Fibroblast of skin of right quadriceps (primary cell): ENCODE measurements at places on chromosomes 5 and 9.

GRCh38 chr9:78707080-78707479 lies 410.2 kb downstream of the PSAT1 start:
- no peak for DNase-seq

GRCh38 chr9:77449240-77450084 lies 198.7 kb downstream of the GNA14 start:
- peak; percentile 73 for DNase-seq

- DNase-seq, result no peak
Observed at GRCh38 chr5:141733198-141733597, 51.2 kb upstream of the ARAP3 start.

DNA sequence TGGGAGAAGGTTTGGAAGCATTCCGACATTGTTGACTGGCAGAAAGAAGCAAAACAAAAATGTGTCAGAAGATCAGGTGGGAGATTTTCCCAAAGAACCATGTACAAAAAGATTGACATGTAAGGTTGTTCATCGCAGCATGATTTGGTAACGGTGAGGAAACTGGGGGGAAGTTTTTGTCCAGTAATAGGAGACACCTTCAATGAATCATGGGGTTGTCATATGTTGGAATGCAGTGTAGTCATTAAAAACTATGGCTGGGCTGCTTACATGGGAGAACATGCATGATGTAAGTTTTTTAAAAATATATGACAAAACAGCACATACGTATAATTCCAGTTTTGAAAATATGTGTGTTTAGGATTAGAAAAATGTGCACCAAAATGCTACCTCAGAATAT lies 50.5 kb downstream of the HSD17B3 start:
- peak; percentile 14 for DNase-seq

DNA sequence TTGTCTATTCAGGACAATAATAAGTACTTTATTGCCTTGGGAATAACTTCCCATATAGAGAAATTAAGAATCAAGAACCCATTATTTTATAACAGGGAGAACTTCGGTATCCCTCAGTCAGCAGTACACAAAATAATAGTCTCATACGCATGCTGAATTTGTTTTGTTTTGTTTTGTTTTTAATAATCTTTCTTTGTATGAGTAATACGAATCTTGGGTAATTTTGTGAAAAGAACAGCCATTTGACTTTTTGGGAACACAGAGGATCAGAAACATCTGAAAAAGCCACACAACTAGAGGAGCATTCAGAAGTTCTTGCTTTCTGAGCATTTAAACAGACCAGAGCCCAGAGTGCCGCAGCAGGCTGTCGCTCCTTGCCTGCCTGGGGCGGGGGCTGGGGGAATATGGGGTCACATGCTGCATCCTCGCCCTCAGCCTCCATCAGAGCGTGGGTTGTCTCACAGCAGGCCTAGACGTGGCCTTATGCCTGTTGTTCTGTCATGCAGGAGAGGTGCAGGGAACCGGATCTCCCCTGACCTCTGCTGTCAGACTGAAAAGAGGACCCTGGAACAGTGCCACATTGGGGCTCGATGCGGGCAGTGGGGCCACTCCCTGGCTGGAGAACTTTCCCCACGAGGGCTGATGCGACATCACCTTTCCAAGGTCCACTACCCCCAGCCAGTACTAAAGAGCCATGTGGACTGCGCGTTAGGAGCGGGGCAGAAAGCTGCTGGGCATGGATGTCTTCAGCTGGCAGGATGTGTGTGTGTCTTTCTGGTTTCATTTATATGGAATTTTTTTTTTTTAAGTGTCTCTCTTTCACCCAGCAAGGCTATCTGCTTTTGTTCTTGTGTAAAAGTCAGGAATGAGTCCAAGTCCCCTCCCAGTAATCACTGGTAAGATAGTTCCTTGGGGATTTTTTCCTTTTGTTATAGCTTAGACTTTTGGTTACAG lies 133.4 kb upstream of the OTULINL start:
- DNase-seq, result peak; percentile 55

DNA sequence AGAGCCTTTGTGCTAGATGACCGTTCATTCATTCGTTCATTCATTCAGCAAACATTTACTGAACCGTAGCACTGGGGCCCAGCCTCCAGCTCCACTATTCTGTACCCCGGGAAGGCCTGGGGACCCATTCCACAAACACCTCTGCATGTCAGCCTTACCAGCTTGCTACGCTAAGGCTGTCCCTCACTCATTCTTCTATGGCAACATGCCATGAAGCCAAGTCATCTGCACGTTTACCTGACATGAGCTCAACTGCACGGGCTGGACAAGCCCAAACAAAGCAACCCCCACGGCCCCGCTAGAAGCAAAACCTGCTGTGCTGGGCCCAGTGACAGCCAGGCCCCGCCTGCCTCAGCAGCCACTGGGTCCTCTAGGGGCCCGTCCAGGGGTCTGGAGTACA lies 6.0 kb downstream of the CEL start:
- no peak for DNase-seq

GRCh38 chr9:3845549-3845948 lies 319.7 kb upstream of the RFX3 start:
- DNase-seq, result no peak

DNA sequence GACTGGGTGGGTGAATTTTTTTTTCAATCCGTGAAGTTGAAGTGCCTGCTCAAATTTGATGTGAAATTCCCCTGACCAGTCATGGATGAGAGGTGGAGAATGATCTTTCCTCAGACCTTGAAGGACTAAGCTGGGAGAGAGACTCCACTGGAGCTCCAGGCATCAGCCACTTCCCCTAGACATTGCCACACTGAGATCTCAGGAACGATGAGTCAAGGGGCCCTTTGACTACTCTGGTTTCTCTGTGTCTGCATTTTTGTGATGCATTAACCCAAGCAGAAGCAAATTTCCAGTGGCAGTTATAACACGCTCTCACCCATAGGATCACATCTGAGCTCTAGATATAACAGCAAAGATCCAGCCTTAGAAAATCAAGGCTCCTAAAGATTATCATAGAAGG lies 171.2 kb upstream of the KIF2A start:
- peak; percentile 47 for DNase-seq

DNA sequence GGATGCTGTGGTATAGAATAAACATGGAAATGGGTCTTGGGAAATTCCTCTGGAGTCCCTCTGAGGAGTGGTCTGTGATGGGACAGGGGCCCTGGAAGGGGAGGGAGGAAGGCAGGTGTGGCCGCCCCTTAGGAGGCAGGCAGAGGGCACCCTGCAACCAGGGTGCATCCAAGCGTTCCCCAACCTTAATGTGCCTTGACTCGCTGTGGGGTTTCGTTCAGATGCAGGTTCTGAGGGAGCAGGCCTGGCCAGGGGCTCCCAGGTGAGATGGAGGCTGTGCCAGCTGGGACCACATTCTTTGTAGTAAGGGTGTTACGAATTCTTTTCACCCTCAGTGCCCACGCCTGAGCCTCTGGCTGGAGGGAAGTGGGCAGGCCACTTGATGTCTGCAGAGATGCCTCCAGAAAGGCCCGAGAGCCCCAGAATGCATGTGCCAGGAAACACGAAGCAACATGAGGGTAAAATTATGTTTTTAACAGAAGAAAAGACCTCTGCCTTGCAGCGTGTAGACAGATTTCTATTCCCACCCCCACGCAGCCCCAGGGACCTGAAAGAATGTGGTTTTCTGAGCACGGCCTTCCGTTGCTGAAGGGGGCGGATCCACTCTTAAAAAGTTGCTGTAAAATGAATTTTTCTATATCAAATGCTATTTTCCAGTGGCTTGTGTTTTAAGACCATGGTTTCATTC lies 150.4 kb upstream of the IER5L start:
- peak; percentile 70 for DNase-seq

GRCh38 chr5:113128082-113128481 lies 151.5 kb downstream of the DCP2 start:
- no peak for DNase-seq

DNA sequence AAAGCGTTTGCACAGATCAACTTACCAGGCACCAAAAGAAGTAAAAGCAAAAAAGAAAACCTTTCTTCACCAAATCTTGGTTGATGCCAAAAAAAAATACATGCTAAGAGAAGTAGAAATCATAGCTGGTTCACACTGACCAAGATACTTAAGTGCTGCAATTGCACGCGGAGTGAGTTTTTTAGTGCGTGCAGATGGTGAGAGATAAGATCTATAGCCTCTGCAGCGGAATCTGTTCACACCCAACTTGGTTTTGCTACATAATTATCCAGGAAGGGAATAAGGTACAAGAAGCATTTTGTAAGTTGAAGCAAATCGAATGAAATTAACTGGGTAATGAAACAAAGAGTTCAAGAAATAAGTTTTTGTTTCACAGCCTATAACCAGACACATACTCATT lies 36.4 kb upstream of the CCDC152 start:
- peak; percentile 9 for DNase-seq

GRCh38 chr9:136671646-136672430 lies 9.1 kb downstream of the EGFL7 start:
- DNase-seq, result no peak

- no peak for DNase-seq
Observed at GRCh38 chr5:45692481-45692880, 3.7 kb downstream of the HCN1 start.

DNA sequence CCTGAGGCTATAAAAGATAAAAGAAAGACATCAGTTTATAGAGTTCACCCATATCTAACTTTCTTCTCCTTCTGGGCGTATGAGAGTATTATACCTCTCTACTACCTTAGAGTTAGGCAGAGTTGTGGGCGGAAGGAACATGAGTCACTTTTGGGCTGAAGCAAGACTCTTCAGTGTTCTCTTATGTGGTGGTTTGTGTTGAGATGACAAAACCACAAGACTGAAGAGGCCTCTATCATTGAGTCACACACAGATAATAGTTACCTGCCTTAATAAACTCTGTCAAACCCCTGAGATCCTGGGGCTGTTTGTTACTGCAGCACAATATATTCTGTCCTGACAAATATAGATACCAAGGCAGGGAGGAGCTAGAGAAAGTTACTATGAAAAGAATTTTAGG lies 184.2 kb downstream of the EFNA5 start:
- DNase-seq, result peak; percentile 34

DNA sequence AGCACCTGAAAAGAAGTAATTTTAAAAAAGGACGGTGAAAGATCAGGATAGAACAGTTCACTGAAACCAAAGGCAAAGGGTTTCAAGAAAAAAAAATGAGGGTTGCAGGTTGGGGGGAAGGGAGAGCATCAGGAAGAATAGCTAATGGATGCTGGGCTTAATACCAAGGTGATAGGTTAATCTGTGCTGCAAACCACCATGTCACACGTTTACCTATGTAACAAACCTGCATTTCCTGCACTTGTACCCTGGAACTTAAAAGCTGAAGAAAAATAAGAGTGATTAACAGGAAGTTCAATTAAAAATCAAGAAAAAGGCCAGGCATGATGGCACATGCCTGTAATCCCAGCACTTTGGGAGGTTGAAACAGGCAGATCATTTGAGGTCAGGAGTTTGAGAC lies 44.1 kb upstream of the RNF38 start:
- DNase-seq, result no peak

GRCh38 chr9:35774907-35775635 lies 16.3 kb upstream of the NPR2 start:
- no peak for DNase-seq

DNA sequence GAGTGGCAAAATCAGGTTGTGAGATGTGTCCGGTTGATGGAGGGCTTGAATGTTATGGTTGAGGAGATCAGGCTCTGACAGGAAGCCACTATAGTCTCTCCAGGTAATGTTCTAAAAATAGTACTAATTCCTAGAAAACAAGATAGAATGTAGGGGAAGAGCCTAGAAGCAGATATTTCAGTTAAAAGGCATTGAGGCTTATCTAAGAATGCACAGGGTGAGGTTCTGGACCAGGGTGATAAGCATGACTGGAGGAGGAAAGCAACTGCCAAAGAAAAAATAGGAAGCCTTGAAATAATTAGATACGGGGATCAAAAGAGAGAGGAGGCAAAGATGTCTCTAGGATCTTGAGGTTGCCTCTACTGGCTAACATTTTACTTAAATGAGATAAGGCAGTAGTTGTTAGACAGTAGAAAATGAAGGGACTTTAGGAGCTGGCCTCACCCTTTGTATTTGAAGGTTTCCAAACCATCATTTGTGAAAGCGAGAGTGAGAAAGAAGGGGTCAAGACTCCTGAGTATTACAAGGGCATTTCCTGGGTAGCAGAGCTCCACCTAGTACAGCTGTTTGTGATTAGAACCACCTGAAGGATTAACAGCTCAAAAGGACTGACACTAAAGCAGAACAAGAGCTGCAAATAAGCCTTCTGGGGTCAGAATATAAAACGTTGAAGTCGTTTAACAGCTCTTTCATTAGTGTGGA lies 15.4 kb upstream of the ARL15 start:
- no peak for DNase-seq

DNA sequence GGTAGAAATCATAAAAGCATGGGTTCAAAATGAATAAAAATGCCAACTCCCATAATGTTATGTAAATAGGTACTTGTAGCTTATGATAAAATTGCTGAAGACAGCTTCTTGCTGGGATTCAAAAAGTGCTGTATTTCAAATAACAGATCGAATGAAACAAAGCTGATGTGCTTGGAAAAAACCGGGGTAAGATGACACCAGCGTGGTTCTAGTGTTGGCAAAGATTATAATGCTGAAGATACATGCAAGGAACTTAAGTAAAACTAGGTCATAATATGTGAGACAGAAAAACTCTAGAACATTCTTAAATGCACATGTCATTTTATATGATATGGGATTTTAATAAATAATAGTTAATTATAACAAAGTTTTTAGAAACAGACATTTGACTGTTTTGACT lies 44.4 kb upstream of the APC start:
- no peak for DNase-seq

DNA sequence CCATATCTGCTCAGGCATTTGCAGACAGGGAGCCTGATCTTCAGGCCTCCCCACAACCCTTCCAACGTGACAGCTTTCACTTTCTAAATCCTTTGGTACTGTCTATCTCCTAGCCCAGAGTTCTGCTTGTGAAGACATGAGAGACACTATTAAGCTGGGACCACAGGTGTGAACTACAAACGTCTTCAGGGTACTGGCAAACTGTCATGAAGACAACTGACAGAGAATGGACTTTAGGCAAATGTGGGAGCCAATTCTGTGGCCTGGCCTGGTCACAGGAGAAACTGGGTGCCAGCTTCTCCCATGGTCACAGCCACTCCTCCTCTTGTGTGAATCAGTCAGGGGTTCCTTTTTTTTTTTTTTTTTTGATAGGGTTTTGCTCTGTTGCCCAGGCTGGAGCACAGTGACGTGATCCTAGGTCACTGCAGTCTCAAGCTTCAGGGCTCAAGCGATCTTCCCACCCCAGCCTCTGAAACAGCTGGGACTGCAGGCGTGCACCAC lies 10.4 kb downstream of the TRIM14 start:
- DNase-seq, result no peak

GRCh38 chr9:68705531-68706362 lies 707 bp downstream of the PIP5K1B start:
- no peak for DNase-seq

DNA sequence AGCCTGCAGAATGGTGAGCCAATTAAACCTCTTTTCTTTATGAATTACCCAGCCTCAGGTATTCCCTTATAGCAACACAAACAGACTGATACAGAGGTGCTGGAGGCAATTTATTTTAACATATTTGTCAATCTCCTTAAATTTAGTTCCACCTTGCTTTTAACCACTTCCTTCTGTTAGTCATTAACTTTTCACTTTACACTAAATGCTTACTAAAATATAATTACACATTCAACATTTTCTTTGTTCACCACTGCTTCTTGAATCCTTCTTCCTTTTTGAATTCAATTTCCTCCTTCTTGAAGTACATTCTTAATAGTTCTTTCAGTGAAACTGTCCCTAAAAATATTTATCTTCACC lies 39.4 kb downstream of the LYRM7 start:
- no peak for DNase-seq

- no peak for DNase-seq
Observed at GRCh38 chr5:96904054-96904931, 28.0 kb downstream of the ERAP2 start.
